ENCODE measurements at places on chromosomes 3 and 15. TPM values are rescaled to one million over a fixed set of nuclear protein-coding genes. Genes with fewer than 3 reads are reported as not detected.

SNX22 gene
- total RNA-seq = 0.98 TPM

- DNase-seq = no peak
- no peak overlapping the region for H3K4me3 ChIP-seq
- H3K36me3 ChIP-seq = no peaks in the 10 kb centered on the region
- no peaks in the 10 kb centered on the region for H3K27me3 ChIP-seq
- no peaks in the 10 kb centered on the region for H3K4me1 ChIP-seq
- no peak overlapping the region for H3K27ac ChIP-seq
These were observed 87.7 kb downstream of the MEGF11 start for GRCh38 chr15:66165856-66166255.

DNA sequence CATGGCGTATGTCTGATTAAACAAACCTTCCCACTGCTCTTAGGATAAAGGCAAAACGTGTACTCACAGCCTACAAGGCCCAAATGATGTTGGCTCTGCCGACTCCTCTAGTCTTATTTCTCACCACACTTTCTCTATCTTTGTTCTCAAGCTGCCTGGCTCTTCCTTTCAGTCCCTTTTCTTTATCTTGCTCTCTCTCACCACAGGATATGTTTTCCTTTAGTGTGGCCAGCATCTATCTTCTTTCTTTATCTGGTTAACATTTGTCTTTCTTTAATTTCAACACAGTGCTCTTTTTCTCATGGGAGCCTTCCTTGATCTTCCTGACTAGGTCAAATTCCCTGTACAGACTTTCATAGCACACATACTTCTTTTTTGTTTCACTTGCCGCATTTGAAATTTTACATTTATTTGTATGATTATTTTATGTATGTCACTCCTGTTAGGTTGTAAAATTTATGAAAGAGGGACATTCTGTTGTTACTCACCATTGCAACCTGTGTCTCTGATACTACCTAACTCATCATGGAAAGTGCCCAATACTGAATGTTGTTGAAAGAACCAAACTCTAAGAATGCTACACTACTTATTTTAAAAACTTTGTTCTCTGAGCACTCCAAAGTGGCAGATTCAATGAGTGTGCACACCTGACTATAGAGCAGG lies 328.9 kb upstream of the CBLB start:
- peak overlapping the region; percentile 16 for H3K27ac ChIP-seq
- H3K4me1 ChIP-seq = no peaks in the 10 kb centered on the region
- no peak overlapping the region for H3K4me3 ChIP-seq
- no peaks in the 10 kb centered on the region for H3K36me3 ChIP-seq

DNA sequence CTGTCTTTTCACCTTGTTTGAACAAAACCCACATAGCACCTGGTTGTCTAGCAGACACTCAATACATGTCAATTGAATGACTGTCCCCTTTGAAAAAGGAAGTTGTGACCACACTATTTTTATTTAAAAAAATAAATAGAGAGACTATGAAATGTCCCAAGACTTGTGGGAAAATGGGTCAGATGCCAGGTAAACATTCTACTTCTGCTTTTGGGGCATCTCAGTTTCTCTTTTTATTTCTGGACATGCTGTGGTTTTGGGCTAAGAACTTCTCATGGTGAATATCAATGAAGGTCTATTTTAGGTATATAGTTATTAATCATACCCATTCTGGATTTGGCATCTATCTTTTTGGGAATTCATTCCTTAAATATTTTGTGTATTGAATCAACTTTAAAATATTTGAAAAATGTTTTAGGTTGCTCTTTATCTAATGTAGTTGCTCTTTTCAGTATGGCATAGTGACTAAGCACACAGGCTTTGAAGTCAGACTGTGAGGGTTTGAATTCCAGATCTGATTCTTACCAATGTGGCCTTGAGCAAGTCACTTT lies 4.4 kb downstream of the TMEM45A start:
- no peak for DNase-seq
- H3K36me3 ChIP-seq = no peaks in the 10 kb centered on the region
- no peak overlapping the region for H3K27ac ChIP-seq
- no peaks in the 10 kb centered on the region for H3K4me1 ChIP-seq
- H3K4me3 ChIP-seq = no peak overlapping the region

SERINC4 gene
- total RNA-seq = 0.16 TPM

DNA sequence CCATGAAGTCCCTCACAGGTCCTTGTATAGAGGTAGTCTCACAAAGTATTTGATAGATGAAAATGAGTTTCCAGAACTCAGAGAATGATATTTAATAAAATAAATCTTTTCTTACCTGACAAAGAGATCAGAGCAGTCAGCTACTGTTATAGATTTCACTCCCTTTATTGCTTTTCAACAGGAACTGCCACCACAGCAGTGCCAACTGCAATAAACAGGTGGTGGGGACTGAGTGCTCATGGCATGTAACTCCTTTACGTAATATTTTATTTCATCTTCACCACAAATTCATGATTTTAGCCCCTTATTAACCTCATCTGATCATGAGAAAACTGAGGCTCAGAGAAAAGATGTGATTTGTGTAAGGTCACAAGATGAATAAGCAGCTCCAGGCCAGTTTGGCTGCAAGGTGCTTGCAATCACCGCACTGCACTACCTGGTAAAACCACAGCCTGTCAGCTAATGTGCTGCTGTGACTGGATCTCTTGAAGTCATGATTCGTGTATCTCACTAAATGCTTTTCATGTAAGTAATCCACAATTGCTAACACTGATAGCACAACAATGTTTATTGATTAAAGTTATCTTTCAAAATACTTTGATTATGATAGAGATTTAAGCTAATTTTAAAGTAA lies 78.8 kb downstream of the WNT5A start:
- H3K27me3 ChIP-seq = no peaks in the 10 kb centered on the region
- no peak overlapping the region for H3K27ac ChIP-seq
- no peaks in the 10 kb centered on the region for H3K36me3 ChIP-seq
- H3K4me1 ChIP-seq = no peaks in the 10 kb centered on the region
- DNase-seq = no peak

GRCh38 chr3:153087595-153088566 lies 74.1 kb upstream of the RAP2B start:
- no peak overlapping the region for H3K27ac ChIP-seq
- H3K36me3 ChIP-seq = no peaks in the 10 kb centered on the region
- no peak for DNase-seq
- no peaks in the 10 kb centered on the region for H3K27me3 ChIP-seq
- H3K4me1 ChIP-seq = no peaks in the 10 kb centered on the region

Measured in breast epithelium (tissue), 4 donors.